ENCODE measurements at places on chromosomes 2 and 18.

GRCh38 chr2:72082021-72082601 is 65.6 kb downstream of the CYP26B1 start:
- DNase-seq, result no peak

GRCh38 chr2:42856891-42857632 is 64.7 kb upstream of the HAAO start:
- no peak for DNase-seq

DNA sequence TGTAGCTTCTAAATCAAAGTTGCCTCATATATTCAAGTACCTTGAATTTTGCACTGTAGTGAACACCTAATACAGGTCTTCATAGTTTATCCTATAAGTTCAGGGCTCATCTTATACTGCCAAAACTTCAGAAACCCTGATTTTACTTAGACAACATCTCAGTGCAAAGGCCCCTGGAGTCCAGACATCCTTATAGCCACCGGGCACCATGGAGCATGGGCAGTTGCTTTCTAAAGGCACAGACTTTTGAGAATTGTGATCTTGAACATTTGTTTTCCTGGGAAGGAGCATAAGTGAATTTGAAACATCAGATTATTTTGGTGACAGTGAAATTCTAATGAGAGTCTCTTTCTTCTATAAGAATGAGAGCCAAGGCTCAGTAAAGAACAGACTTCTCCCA is 292.3 kb downstream of the CYRIA start:
- no peak for DNase-seq

DNA sequence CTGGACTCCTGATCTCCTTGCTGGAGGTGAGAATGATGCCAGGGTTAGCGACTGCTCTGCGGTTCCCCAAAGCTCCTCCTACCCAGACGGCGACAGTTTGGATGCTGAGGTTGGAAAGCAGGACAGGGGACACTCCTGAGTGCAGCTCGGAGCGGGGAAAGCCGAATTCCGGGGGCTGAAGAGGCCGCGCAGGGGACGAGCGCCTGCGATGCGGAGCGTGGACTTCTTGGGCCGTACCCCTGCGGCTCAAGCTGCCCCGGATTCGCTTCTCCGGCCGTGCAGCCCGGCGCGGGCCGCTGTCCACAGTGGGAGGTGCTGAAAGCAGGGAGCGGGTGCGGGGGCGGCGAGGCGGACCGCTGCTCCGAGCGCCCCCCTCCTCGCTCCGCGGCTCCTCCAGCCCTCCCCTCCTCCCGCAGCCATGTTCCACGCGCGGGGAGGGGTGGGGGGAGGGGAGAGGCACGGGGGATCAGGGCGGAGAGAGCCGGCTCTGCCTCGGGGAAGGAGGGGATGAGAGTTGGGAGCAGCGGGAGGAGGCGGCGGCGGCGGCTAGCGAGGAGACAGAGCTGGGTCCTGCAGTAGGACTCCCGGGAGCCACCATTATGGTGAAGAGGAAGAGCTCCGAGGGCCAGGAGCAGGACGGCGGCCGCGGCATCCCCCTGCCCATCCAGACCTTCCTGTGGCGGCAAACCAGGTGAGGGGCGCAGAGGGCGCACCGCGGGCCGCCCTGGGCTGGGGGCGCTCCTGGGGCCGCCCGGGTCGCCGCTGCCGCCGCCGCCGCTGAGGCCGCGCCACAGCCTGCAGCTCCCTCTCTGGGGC is at the start of gene UNC80:
Gene UNC80, plus strand, starts transcription at position 359 of the 816 bp plus-strand sequence. Its CDS starts 241 bp downstream, at position 600.
- no peak for DNase-seq

- DNase-seq, result no peak
Observed at GRCh38 chr2:44201648-44202165, 33.0 kb downstream of the PPM1B start.

DNA sequence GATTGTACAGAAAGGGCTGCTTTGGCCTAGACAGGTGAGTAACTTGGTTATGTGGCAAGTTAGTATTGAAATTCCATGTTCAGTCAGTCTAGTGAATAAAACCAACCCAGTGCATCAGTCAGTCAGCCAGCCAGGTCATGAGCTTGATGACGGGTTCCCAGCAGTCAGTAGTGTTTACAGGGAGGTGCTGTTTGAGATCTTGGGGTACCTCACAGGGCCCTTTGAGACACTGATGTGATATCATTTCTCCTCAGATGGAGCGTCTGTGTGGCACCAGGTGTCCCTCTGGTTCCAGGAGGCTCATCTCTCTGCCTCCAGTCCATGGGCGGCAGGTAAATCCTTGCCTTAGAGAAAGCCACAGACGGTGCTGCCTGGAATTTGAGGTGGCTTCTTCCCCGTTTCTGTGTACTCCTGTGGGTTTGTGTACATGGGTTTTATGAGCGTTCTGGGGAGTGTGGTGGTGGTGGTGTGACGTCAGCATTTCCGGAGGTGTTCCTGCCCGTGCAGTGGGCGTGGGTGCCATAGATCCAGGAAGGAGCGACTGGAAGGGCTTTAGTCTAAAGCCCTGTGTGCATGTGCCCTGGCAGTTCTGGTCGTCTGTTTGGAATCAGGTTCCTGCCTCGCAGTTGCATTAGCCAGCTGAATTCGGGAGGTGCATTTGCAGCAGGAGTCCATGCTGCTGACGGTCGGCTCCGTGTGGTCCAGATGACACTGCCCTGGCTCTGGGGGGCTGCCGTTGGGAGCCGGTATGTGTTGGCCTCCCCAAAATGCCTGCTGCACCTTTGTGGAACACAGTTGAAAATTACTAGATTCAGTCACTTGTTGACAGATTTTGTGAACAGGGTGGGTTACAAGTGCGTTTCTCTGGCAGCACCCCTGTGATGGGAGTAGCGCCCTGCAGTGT is 2.1 kb downstream of the CTDP1 start:
- DNase-seq, result no peak

GRCh38 chr18:59308248-59308937 is 10.1 kb downstream of the CPLX4 start:
- DNase-seq, result peak; percentile 65

GRCh38 chr2:235520787-235521186 is 26.9 kb downstream of the AGAP1 start:
- DNase-seq, result no peak

DNA sequence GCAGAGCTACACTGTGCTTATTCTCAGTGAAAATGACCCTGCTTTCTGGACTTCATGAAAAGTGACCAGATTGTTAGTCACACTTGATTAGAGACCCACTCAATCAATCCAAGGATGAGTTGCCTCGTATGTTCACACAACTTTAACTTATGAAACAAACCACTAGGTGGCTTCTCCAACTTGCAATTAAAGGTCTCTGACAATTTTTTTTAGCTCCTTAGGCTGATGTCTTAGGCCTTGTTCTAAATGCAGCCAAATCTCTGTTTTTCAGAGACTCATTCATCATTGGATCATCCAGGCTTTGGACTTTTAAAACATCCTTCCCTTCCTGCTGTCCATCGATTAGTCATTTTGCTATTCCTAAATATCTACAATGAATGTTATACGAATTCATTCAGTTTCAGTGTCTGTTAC is 63.4 kb downstream of the MREG start:
- DNase-seq, result no peak

- DNase-seq, result no peak
Observed at GRCh38 chr2:236545248-236545658, 24.4 kb upstream of the ACKR3 start.

DNA sequence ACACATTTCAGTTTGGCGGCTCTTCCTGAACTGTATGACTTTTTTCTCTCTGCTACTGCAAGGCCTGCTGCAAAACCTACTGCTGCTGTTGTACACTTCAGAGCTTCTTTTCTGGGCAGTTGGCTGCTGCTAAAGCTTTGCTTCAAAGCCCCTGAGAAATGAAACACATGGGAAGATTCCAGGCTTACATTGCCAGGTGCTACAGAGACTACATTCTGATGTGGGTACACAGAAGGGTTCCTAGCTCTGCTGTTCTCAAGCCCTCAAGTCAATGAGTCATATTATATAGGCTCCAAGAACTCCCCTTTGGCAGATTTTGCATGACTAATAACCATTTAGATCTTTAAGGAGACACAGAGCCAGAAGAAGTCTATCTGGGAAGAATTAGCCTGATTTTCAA is 12.9 kb upstream of the PGAP1 start:
- DNase-seq, result no peak

DNA sequence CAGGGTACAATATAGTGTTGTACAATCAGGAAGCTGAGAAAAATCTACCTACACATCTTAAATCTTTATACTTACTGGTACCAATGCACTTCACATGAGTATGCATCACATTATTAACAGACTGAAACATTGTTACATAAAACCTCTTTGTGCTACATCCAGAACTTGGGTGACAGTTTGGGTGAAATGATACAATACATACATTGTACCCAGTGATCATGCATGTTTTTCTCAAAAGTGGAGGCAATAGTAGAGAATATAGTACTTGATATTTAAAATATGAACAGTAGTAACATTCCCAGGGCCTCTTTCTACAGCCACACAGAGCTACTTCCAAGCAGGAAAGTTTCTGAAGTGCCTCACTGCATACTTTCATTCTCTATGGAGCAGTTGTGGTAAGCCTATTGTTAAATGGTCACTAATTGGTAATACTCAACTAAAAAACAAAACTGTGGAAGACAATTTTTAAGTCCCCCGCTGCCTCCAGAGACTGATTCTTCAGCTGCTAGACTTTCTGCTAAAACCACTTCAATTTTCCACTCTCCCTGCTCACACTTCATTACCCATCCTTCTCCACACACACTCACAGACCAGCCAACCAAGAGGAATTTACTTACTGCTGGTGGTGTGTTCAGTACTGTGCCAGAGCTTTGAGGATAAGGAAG is 22.9 kb upstream of the GRB14 start:
- DNase-seq, result no peak

DNA sequence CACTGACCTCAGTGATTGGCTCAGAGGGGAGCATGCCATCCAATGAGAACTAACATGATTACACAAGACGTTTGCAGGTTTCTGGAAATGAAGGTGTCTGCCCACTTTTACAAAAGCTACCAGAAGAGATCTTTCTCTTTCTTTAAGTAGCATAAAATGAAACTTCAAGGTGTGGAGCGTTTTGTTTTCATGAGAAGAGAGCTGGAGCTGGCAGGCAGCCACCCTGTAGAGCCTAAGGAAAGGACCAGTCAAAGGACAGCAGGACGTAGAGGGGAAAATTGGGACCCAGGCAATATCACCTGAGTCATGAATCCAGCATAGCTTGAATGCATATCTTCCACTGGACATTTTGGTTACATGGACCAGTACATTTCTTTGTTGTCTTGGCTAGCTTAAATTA is 331.0 kb downstream of the EPHA4 start:
- DNase-seq, result no peak

- no peak for DNase-seq
Observed at GRCh38 chr2:235588750-235589149, 94.9 kb downstream of the AGAP1 start.

- DNase-seq, result no peak
Observed at GRCh38 chr2:101883860-101884259, 107.9 kb upstream of the IL1R2 start.

- no peak for DNase-seq
Observed at GRCh38 chr2:144513388-144514101, 6.4 kb downstream of the ZEB2 start.

DNA sequence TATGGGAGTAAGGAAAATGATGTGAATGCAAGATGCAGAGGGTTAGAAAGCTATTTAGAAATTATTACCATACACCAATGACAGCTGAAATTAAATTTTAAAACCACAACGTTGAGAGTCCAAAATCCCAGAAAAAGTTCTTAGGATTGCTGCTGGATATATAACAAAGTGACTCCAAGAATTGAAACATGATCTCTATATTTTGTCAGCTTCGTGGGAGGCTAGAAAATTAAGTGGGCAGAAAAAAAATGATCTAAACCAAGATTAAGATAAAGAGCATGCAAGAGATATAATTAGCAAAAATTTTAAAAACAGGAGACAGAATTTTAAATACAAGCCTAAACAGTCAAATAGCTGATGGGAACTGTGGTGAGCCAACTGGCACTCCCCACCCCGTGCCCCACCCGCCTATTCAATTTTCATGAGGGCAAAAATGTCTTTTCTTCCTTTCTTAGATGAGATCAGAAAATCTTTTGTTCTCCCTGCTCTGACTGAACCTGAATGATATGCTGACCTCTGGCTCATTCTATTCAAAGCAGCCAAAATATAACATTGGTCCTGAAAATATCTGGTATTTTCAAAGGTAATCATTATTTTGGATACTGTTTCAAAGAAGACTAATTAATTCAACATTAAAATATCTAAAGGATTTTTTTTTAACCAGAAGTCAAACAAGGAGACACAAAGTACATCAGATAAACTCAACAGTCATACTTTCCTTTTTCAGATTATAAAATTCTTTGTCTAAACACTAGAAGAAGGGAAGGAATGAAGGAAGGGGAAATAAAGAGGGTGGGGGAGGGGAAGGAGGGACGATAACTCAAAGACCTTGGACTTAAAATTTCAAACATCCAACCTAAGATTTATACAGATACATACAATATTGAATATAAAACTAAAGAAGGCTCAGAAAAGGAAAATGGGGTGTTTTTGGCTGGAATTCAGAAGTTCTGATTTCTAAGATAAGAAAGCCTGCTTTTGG is 12.2 kb downstream of the KANSL3 start:
- no peak for DNase-seq

GRCh38 chr2:174667250-174667860 is 69.8 kb upstream of the WIPF1 start:
- DNase-seq, result no peak

GRCh38 chr2:42567806-42568400 is 529 bp upstream of the MTA3 start:
- DNase-seq, result no peak

DNA sequence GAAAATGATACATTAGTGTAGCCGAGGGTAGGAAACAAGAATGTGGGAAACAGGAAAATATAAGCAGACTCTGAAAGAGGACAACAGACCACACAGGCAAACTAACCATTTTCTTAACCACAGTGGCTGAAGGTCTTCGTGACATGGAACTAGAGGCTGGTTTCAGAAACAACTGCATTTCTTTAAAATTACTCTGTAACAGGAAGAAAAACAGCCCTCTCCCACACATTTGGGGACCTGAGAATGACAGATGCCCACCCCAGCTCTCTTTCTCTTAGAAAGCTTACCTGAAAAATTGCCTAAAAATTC is 13.8 kb upstream of the SLC25A52 start:
- no peak for DNase-seq

DNA sequence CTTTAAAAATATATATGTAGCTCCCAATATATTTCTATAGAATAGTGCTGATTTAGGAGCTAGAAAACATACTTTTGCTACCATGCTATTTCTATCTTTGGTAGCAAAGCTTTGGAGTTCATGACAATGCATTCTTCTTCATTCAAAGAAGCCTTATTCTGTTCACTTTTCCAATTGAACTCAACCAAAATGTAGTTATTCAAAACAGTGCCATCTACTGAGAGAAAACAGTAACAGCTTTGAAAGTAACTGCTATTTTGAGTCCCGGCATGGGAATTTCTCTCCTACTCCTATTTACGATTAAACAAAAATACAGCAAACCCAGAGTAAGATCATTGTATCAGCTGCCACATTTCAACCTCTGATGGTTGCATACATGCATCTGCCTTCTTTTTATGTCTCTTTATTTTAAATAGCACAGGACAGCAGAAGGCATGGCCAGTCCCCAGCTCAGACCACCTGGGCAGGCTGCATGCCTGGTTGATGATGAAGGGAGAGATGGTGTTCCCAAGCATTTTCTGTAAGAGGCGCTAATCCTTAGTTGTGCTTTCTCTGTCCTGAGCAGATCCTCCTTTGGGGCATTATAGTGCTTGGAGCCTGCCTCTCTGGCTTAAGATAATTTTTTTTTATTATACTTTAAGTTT is 69.7 kb upstream of the SULT1C3 start:
- no peak for DNase-seq

Measured in stimulated activated CD8-positive, alpha-beta memory T cell treated with anti-CD3 and anti-CD28 coated beads, Interleukin-15, amount 100 ng/mL, for 24 hours (primary cell).